ENCODE measurements at places on chromosomes 4 and X. TPM values are rescaled to one million over a fixed set of nuclear protein-coding genes. Genes with fewer than 3 reads are reported as not detected.

- DNase-seq = peak; percentile 38
Measured at GRCh38 chr4:3485011-3485791, 22.1 kb downstream of the DOK7 start.

DNA sequence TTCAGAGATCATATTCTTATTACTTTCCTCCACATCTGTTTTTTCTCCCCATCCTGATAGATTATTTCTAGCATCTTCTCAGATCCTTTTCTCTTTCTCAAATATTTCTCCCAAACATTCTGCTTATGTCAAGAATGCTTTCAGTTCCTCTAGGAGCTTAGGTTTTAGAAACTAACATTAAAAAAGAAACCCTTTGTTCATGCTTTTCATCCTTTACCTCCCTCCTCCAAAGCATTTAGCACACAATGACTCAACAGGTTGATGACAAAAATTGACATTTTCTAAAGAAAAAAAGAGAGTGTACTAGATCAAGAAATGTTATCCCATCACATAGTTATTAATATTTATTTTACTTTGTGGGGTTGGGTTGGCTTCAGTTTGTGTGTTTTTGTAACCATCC lies 16.5 kb upstream of the ALB start:
- no peak for DNase-seq

Gene ATP8A1
- total RNA-seq = 11.7 TPM

Gene S100G
- not detected for total RNA-seq

Gene CYTL1
- total RNA-seq = 0.19 TPM
